Fibroblast of skin of right biceps (primary cell): ENCODE measurements at places on chromosomes 5 and 9.

- no peak for DNase-seq
Measured at GRCh38 chr9:69197687-69198086, 23.6 kb downstream of the TJP2 start.

DNA sequence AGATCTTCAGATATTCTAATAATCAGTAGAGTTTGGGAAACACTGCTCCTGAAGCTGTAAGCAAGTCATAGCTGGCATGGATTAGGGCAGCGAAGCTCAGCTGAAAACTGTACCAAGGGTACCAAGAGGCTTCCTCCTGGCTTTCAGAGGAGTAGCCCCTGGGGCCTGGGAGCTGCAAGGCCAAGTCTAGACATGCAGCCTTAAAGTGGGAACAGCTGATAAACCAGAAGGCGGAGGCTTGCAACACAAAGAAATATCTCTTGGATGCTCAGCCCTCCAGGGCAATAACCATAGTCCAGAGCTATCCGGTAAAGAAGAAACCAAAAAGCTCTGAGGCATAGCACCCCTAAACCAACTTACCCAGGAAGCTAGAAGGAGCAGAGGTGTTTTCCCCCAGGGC lies 51.5 kb downstream of the MRPS30 start:
- DNase-seq = no peak

DNA sequence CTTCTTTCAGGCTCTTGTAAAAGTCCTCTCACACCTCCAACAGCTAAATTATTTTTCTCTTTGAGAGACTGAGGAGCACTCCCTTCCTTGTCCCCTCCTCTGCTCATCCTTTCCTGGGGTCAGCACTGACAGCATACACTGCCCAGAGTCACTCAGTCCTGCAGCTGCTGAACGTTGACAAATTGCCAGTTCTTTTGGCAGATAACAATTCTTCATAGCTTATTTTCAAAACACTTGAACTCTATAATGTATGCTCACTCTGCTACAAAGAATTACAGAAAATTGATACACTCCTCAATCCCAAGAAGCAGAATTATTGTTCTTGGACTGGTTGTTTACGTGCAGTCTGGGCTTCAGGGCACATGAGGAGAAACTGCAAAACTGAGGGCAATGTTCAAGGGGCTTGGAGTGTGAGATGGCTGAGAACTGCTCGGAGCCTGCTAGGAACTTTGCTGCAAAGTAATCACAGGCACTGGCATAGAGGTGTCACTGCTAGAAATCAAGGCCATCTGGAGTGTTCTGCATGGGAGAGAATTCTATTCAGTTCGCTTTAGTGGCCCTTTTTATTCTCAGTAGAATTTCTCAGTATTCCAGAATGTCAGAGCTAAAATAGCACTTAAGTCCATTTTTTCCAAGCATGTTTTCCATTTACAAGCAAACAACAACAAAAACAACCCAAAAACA lies 96.4 kb upstream of the SPOCK1 start:
- no peak for DNase-seq

GRCh38 chr5:29889051-29889450 lies 1304.4 kb upstream of the CDH6 start:
- no peak for DNase-seq

- DNase-seq = no peak
Measured at GRCh38 chr5:54230936-54231685, 79.3 kb downstream of the ARL15 start.

DNA sequence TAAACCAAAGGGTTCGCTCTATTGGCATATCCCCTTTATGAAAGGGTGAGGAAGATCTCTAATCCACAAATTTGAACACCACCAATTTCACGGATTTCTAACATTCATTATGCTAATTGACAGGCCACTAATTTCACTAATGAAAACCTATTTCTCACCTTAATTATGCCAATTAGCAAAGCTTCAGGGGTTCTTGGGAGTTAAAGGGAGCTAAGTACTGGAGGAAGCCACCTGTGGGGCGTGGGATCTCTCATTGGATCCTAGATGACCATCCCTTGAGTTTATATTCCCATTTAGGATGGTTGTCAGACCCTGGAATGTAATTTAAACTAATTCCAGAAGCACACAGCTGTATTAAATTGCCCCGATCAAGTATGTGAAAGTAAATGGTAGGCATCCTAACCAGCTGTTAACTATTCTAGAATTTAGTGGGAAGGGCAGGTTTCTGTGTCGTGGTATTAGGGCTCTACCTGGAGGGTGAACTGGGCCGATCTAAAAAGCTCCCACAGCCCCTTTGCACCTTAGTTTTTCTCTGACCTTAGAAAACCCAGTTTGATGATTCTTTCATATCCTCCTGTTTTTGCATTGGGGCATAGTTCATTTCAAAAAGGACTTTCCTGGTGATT lies 77.1 kb downstream of the C9orf152 start:
- no peak for DNase-seq

GRCh38 chr9:99824378-99825171 lies 2.9 kb downstream of the NR4A3 start:
- DNase-seq = peak; percentile 54

- DNase-seq = no peak
Measured at GRCh38 chr5:60836131-60836530, 7.9 kb downstream of the ELOVL7 start.

DNA sequence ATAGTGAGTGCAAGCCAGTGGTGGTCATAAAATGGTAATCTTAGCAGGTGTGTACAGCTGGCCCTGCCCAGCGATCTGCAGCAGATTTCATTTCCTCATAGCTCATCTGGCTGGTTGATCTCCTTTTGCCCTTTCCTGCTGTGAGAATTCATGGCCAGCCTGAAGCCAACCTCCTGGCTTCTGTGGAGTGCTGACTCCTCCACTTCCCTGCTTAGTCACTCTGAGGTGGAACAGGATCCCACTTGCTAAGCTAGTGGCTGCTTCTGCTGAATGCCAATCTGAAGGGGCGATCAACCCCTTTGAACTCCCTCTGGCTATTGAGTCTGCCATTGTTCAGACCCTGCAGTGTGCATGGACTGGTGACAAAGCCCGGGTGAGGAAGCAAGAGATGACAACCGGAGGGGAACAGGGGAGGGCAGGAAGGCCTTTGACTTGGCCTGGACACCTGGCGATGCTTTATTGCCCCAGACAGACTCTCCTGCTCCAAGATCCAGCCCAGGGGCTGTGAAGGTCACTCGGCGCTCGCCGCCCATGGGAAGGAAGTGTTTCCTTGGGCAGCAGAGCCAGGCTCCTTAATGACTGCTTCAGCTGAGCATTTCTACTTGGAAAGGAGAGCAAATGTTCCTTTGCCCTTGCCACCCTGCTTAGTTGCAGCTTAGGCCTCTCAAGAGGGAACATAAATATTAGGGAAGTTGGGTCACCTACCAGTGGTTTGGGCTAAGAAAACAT lies 341.1 kb downstream of the ZSWIM6 start:
- DNase-seq = no peak

GRCh38 chr5:91188755-91189154 lies 194.4 kb downstream of the ARRDC3 start:
- no peak for DNase-seq

GRCh38 chr5:17431272-17432050 lies 66.6 kb upstream of the TAF11L2 start:
- no peak for DNase-seq

DNA sequence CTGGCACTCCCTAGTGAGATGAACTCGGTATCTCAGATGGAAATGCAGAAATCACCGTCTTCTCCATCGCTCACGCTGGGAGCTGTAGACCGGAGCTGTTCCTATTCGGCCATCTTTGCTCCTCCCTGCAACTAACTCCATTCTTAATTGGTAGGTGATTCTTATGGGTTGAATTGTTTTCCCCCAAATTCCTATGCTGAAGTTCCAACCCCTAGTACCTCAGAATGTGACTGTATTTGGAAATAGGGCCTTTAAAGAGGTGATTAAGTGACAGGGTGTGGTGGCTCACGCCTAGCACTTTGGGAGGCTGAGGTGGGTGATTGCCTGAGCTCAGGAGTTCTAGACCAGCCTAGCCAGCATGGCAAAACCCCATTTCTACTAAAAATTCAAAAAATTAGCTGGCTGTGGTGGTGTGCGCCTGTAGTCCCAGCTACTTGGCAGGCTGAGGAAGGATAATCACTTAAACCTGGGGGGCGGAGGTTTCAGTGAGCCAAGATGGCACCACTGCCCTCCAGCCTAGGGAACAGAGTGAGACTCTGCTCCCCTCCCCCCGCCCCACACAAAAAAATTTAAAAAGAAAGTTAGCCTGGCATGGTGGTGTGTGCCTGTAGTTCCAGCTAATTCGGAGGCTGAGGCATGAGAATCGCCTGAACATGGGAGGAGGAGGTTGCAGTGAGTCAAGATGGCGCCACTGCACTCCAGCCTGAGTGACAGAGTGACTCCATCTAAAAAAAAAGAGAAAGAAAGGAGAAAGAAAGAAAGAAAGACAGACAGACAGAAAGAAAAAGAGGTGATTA lies 25.2 kb upstream of the FOCAD start:
- no peak for DNase-seq

DNA sequence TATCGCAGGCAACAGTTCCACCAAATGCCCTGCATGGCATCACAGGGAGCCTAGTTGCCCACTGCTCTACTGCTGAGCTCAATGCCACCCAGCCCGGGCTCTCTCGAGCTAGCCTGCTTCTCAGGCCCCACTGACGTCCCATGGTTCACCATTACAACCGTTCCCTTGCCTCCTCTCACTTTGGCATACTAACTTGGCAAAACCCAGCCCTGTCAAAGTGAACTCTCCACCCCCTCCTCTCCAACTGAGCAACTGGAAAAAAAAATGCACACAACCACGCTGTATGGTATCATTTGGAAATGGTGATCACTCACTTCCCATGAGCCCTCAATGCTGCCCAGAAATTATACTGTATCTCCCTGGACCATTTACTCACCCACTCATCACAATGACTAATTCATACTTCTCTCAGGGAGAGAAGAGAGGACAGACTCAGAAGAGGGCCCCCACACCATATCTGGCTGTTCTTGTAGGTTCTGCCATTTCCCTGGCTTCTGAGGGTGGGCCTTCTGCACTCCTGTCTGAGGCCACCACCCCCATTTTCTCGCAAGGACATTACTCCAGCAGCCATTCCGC lies 51.4 kb upstream of the RARS1 start:
- peak; percentile 80 for DNase-seq

GRCh38 chr9:83183621-83184020 lies 120.7 kb upstream of the RASEF start:
- no peak for DNase-seq

DNA sequence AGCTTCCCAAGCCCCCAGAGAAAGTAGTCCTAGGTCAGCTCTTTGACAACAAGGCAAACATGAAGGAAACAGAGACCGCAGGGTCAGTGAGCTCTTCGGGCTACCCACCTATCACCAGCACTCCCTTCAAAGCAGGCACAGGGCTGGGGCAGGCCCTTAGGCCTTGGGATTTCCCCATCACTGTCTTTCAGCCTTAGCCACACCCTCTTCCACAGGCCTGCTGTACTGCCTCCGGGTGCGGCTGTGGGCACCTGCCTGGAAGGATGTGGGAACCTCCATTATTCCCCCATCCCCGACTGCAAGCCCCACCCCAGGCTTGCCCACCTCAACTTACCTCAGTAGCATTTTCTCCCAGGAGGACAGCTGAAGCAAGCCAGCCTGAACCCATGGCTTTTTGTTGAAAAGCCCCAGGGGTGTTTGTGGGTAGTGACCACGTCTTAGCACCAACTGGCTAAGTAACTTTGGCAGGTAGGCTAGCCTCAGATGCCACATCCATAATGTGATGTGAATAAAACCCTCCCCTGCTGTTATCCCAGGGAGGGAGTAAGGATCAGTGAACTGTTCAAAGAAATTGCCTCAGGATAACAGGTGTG lies 100.2 kb downstream of the PIK3R1 start:
- no peak for DNase-seq

DNA sequence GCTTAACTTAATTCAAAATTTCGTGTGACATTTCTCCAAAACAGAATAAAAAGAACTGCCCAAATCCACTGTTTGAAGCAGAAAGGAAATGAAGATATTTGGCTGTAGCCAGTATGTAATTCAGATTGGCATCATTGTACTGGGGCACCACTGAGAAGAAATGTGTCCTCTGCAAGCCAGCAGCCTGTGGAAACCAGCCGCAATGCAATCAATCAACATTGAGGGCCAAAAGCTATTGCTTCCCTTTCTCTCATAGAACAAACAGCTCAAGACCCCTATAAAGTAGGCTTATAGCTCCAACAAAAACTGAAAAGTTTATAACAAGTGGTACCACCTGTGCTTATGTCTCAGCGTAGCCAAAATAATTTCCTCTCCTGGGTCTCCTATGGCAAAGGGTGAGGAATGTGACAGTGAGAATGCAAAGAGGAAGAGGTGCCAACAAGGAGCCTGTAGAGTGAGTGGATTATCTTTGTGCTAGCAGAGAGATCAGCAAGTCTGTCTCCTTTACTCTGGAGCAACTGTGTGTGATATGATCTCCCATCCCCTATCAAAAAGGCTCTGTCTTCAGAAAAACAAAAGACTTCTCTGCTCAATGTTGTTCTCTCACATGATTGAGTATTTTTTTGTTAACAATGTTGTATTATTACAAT lies 1072.3 kb upstream of the DMAC1 start:
- DNase-seq = no peak

DNA sequence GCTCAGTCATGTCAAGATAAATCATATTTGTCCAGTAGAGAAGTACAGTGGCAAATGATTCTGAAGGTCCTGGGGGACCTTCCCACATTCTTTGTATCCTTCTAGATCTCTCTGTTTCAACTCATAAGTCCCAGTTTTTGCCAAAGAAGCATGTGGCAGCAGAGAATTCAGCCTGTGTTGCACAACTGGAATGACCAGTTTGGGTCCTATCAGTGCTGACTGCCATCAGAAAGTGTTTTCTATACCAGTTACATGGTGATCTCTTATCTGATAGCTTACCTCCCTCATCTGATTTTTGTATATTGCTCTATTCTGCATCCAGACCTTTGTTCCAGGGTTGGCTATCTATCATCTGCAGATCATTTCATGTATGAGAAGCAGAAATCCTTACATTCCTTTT lies 21.7 kb downstream of the GM2A start:
- DNase-seq = no peak

- no peak for DNase-seq
Measured at GRCh38 chr5:40687321-40687720, 7.6 kb downstream of the PTGER4 start.

- DNase-seq = peak; percentile 53
Measured at GRCh38 chr5:142680605-142681259, 5.2 kb downstream of the FGF1 start.

- no peak for DNase-seq
Measured at GRCh38 chr5:132484391-132484725, 6.2 kb downstream of the IRF1 start.

GRCh38 chr5:159319363-159319762 lies 10.9 kb downstream of the IL12B start:
- DNase-seq = no peak

- DNase-seq = no peak
Measured at GRCh38 chr5:96127538-96127937, 165.9 kb upstream of the ELL2 start.

DNA sequence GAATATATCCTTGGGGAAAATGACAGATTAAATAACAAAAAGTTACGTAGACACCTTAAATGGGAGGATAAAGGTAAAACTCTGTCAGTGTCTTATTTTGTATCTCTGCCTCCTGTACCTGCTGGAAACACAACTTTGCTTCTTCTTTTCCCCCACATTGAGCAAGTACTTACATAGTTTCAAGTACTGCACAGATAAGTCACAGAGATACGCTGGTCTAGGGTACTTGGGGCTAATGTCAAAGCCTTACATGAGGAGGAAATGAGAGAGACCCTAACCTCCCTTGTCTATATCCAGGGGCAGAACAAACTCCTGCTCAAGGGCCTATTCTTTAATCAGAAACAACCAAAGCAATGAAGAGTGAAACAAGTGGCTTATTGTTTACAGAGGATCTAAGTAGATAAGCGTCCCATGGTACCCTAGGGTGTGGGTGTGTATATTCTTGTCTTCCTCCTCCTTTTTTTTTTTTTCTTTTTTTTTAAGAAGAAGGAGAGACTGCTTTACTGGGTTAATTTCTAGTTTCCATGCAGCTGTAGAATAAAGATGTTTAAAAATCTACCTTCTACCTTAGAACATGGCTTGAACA lies 43.1 kb downstream of the ELL2 start:
- DNase-seq = no peak
